Naive thymus-derived CD4-positive, alpha-beta T cell (primary cell): ENCODE measurements at places on chromosomes 11 and 22.
A peak's percentile ranks its signal among the peaks of the same experiment; 100 is the strongest.

DNA sequence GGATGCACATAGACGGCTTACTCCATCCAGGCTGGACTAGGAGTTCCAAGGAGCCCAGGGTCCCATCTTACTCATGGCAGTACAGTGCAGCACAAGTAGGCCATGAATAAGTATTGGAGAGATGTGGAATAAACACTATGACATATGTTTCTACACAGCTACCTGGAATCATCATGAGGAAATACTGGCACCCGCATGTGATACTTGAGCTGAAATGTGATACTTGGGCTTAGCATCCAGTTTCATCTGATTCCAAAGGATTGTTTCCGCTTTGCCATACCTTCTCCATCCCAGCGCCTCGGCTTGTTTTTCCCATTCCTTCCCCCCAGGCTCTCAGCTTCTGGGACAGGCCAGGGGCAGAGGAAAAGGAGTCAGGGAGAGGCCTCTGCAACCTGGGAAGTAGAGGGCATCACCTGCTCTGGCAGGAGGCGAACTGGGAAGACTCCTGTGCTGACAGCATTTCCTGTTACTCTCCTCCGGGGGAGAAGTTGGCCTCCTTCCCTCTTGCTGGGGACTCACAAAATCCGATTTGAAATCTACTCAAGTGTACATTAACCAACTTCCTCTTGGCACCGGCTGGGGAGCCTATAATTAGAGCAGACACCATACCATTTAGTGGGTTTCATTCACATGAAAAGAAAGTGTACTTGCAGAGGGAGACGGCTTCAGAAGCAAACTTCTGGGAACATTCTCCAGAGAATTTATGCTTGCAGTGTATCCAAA is 187.8 kb downstream of the MIAT start:
- DNase-seq = no peak

- DNase-seq = no peak
Observed at GRCh38 chr22:34973016-34973415, 92.9 kb upstream of the ISX start.

DNA sequence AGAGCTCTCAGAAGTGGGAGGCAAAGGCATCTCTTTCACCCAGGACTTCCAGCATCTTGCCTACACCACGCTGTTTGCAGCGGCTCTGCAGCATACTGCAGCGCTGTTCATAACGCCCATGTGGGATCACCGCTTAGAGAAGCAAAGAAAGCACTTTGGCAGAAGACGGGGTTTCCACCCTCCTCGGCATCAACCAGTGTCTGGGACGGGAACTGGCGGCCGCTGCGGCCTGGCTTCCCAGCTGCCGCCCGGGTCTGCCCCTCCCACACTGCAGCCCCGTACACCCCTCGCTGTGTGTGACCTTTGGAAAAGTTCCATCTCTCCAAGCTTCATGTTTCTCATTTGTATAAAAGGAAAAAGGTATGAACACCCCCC is 545 bp upstream of the TIRAP start:
- DNase-seq = peak; percentile 59

GRCh38 chr11:122594986-122595645 is 60.4 kb upstream of the UBASH3B start:
- no peak for DNase-seq

- DNase-seq = no peak
Observed at GRCh38 chr22:42711281-42711731, 9.4 kb downstream of the A4GALT start.
